LHCN-M2 (cell line): ENCODE measurements at places on chromosomes 6 and 20. TPM values are rescaled to one million over a fixed set of nuclear protein-coding genes. Genes with fewer than 3 reads are reported as not detected.

The WASF1 gene
- 11.3 and 14.9 TPM in 2 replicates for total RNA-seq

The ADTRP gene
- total RNA-seq, result 0.64 and 2.2 TPM in 2 replicates

The POU5F1 gene
- total RNA-seq, result 0.63 and 1.3 TPM in 2 replicates

GRCh38 chr6:111975466-111975865, 78.4 kb upstream of the CCN6 start:
- DNase-seq, result no peak

The OPRM1 gene
- not detected in 2 replicates for total RNA-seq

- DNase-seq, result no peak
Observed at GRCh38 chr20:15923030-15923776, 650.0 kb downstream of the KIF16B start.

The DCDC2 gene
- total RNA-seq, result 0.13 TPM in 1 of 2 replicates, not detected in the other

DNA sequence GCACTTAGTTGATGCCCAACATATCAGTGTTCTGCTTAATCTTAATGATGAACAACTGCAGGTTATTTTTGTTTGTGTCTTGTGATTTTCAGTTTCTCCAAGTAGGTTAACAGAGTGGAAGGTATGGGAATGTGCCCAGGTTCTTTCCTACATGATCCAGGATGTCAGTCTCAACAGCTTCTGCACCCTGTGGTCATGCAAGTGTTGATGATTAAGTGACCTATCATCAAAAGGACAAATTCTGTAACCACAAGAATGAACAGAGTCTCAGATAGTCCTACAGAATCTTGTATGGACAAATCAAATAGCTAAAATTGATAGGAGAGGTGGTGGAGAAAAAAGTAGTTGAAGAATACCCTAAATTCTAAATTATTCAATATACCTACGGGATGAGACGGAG, 26.1 kb downstream of the MAN1A1 start:
- DNase-seq, result peak; percentile 52

- peak; percentile 59 for DNase-seq
Observed at GRCh38 chr6:113739041-113739655, 118.0 kb upstream of the MARCKS start.
